ENCODE measurements at places on chromosomes 4 and X. TPM values are rescaled to one million over a fixed set of nuclear protein-coding genes. Genes with fewer than 3 reads are reported as not detected.
A peak's percentile ranks its signal among the peaks of the same experiment; 100 is the strongest.

DNA sequence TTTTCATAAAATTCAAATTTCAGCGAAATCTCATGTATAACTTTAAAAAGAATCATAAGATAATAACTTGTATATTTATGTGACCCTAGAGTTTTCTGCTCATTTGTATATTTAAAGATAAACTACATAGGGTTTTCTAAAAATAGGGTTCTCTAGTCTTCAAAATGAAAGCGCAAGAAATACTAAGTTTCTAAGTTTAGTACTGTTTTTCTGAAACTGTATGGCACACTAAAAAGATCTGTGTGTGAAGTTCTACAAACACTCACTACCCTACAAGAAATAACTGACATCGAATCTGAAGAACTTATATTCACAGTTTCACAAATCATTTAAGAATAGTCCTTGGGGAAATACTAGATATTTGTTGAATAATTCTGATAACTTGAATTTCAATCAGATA, 38.7 kb upstream of the NDST4 start:
- DNase-seq, result no peak

DNA sequence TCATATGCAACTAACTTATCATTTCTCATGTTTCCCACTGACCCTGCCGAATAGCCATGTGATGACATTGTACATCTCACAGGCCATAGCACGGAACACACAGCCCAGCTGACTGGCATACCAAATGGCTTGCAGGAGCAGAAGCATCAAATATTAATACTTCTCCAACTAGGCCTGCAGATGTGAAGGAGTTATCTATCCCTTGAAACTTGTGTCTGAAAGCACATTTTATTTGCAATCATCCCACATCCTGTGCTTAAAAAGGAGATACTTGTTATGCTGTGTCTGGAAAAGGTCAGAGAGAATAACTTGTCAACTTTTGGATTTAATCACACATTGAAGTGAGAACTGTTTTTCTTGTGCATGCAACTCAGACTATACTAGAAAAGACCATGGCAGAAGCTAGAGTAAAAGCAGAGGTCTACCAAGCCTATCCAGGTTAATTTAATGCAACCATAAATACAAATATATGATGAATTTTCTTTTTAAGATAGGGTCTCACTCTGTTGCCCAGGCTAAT, 100.4 kb downstream of the IRF2 start:
- DNase-seq, result no peak

SYTL4 gene
- 1.2 TPM for total RNA-seq

DNA sequence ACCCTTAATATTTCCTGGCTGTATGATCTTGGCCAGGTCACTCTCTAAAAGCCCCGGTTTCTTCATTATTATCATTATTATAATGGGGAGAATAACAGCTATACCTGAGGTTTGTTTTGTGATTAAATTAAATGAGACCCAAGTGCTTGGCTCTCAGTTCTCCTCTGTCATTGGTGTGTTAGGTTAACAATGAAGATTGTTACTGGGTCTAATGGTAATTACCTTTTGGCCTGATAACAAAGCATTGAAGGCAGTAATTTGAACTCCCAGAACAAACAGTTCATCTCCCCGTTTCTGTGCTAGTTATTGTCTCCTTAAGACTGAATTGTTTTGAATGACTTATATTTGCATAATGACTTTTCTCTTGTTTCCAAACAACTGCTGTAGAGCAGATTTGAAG, 6.8 kb upstream of the ANAPC4 start:
- DNase-seq, result no peak

DNA sequence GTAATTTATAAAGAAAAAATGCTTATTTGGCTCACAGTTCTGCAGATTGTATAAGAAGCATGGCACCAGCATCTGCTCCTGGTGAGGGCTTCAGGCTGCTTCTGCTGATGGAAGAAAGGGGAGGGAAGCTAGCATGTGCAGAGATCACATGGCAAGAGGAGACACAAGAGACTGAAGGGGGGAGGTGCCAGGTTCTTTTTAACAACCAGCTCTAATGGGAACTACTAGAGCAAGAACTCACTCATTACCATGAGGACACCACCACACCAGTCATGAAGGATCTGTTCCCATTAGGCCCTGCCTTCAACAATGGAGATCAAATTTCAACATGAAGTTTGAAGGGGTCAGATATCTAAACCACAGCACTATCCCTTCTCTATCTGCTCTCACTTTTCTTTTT, 9.4 kb upstream of the COPS4 start:
- DNase-seq, result no peak

GRCh38 chr4:73410916-73411730, 7.0 kb downstream of the ALB start:
- no peak for DNase-seq

TMPRSS11D gene
- total RNA-seq, result not detected

DNA sequence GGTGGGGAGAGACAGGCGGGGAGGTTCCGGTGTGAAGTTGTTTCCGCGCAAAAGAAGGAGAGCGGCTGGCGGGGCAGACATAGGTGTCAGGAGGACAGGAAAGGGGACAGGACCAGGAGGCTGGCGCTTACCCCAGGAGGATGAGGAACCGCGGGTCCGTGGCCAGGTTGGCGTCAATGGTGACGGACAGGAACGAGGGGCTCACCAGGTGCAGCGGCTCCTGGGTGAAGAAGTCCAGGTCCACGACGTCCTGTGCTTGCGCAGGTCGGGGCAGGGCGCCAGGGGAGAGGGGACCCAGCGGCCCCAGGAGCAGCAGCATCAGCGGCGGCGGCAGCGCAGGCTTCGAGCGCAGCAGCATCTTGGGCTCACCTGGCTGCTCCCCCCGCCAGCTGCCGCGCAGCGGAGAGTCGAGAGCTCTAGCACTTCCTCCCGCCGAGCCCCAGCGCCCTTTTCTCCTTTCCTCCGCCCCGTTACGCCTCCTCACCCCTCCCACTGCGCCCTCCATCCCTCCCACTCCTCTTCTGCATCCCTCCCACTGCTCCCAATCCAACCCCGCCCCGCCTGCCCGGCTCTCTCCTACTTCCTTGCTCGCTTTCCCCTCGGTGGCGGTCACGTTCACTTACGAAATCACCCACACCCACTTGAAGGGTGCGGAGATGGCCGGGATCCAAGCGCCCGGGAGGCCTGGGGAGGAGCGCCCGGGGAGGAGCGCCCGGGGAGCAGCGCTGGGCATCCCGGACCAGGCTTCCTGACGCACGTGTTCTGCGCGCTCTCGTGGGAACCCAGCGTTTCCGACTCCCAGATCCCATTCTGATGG, at the start of gene HPSE:
Gene HPSE, minus strand, starts transcription at position 424 of the 817 bp plus-strand sequence. Its CDS starts 66 bp downstream, at position 358.
- DNase-seq, result peak; percentile 40

GRCh38 chr4:140004549-140004895, 149.5 kb downstream of the MAML3 start:
- no peak for DNase-seq

SPINK2 gene
- not detected for total RNA-seq

CXCL9 gene
- not detected for total RNA-seq

DNA sequence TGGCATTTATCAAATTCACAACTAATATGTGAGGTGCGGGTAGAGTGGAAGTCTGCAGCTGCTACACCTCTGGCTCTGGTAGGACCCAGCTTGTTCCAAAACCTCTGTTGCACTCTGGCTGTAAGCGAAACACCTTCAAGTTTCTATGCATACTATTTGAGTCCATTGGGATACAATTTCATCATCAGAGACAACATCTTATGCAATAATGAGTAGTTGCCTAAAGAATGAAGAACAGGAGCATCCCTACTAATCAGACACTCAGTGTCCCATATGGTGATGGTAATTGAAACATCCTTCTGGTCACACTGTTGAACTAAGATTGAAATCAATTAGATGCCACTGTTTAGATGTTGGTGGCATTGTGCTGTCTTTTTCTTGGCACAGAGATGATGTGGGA, 178.4 kb downstream of the MGST2 start:
- no peak for DNase-seq

DNA sequence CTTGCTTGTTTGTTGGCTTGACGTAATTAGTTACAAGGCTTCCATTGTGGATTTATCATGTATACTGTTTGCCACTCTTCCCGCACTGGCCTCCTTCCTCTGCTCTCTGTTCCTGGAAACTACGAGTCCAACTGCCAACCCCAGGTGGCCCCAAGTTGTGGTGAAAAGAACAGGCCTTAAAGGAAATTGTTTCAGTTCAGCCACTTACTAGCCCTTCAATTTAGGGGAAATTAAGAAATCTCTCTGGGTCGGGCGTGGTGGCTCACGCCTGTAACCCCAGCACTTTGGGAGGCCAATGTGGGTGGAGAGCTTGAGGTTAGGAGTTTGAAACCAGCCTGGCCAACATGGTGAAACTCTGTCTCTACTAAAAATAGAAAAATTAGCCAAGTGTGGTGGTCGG, 28.0 kb downstream of the RBM47 start:
- DNase-seq, result no peak

DNA sequence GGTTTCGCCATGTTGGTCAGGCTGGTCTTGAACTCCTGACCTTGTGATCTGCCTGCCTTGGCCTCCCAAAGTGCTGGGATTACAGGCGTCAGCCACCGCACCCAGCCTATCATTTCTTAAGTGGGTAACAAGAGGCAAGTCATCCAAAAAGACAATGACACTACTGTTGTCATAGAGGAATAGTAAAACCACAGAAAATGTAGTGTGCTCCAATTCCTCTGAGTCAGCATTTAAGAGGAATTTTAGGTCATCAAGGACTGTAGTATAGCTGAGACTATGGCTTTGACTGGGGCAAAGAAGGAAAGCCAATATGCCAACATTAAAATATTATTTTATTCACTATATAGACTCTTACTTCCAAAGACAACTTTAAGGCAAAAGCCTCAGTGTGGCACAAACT, 48.4 kb downstream of the ATP8A1 start:
- DNase-seq, result no peak

DNA sequence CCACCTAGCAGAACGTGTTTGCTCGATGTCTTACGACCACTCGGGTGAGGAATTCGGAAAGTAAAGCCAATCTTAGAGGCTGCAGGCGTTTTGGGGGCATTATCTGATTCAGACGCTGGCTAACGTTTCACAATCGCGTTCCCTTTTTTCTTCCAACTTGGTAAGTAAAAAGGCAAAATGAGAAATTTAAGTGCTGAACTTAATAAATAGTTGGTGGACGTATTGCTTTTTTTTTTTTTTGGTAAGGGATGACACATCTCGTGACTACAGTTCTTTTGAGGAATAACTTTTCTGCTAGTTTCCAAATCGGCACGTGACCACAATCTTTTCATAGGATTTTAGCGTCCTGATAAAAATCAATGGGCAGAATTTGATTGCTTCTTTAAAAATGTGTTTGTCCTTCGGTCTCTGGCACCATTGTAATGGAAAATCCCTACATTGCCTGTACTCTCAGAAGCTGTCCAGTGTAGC, 848 bp downstream of the RAB9A start:
- DNase-seq, result no peak

CT45A5 gene
- not detected for total RNA-seq

DNA sequence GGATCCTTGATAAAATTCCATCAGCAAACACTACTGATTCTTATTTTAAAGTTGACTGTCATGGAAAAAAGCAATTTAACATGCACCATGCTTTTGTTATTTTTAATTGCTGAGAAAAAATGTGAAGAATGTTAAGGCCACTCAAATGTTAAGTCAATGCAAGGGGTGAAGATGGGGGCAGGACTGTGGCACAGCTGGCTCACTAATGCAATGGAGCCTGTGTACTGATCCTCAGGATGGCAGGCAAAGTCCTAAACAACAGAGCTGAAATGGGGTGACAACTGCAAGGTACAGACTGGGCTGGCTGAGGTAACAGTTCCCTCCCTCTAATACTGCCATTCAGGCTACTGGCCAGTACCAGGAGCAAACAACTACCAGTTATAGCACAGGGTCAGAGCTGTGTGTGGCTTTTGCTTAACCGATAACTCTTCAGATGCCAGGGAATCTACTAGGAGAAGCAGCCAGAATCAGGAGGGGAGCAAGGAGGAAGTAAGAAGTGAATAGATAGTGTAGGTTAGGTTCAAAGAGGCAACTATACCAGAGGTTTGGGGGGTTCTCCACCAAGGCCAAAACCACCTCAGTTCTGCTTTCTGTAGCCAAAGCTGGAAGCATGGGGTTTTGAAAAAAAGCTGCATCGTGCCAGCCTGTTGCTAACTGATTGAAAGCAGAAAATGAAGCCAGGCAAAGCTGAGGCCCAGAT, 372.6 kb downstream of the OPHN1 start:
- no peak for DNase-seq

All from mesothelial cell of epicardium (in vitro differentiated cells).